PC-9 (cell line): ENCODE measurements at places on chromosomes 12 and 14.

DNA sequence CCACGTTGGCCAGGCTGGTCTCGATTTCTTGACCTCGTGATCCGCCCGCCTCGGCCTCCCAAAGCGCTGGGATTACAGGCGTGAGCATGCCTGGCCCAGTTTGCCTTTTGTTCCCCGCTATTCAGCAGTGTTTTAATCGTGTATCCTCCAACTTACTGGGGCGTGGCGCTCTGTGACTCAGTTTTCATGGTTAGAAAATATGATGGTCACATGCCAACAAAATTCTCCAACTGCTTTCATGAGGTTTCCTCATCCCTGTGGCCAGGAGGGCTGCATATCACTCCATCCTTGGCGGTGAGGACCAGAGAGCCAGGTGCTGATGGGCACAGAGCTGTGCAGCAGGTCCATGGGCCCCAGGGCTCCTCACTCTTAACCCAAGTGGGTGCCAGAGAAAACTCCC is 33.0 kb upstream of the PRMT8 start:
- no peak for DNase-seq

DNA sequence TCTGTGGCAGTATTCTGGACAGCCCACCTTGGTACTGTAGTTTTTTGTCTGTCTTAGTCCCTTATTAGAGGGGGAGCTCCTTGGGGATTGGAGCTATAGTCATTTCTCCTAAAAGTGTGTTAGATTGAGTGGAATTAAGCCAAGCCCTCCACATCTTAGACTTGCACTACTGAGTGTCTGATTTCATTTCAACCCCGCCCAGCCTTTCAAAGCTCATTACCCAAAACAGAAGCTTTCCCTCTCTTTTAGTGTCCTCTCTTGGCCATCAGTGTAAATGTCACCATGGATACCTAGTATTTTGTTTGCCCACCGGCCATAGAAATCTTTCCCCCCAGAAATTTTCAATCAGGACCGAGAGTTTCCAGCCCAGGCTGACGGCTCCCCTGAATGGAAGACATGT is 74.5 kb downstream of the LRRC74A start:
- no peak for DNase-seq

DNA sequence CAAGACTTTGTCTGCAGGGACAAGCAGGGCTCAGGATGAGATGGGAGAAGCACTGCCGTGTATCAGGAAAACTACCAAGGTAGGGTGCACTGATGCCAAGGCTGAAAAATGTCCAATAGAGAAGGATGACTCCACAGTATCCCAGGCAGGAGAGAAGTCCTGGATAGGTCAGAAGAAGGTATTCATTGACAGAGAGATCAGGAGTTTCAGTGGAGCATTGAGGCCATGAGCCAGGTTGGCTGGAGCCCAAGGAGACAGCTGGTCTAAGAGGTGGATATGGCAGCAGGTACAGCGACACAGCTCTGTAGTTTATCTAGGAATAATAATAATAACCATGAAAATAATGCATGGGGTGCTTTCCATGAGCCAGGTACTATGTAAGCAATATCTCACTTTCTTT is 180.9 kb downstream of the EXOC5 start:
- no peak for DNase-seq

GRCh38 chr14:34205799-34206198 is 254.9 kb upstream of the EGLN3 start:
- DNase-seq = no peak

DNA sequence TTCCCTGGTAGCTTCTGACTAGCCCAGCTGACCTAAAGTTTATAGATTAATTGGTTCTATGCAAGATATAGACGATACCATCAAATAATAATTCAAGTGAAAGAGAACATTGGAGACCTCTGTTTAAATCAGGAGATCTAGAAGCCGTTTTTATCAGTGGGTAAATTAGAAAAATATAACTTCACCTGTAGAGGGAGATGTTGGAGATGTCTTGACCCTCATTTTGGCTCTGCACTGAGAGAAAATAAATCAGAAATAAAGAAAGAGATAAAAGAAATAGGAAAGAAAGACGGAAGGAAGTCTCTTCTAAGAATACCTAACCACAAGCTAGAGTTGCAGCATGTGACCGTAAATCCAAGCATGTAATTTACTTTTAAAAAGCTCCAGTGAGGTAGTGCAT is 684.5 kb downstream of the C12orf50 start:
- no peak for DNase-seq

DNA sequence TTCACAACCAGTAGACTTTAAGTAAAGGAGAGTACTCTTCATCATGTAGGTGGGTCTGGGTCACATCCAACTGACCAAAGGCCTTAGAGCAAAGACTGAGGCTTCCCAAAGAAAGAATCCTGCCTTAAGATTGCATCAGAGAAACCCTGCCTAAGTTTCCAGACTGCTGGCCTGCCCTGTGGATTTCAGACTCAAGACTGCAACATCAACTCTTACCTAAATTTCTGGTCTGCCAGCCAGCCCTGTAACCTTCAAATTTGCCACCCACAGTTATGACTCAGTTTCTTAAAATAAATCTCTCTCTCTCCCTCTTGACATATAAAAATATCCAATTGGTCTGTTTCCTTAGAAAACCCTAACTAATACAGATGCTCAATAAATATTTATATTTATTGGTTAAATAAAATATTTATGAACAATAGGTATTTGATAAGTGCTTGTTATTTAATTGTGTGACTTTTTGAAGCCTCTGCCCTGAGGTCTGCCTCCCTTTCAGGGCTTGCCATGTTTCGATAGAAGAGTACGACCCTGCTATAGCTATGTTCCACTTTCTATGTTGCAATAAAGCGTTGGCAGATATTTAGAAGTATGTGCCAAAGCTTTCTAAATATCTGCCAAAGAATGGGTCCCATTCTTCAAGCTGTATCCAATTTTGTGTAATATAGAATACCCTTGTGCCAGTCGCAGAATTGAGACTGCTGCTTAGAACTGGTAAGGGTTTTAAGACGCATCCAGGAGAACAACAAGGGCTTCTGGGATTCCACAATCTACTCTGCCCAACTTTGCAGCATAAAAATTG is 65.7 kb downstream of the TMEM30B start:
- no peak for DNase-seq

DNA sequence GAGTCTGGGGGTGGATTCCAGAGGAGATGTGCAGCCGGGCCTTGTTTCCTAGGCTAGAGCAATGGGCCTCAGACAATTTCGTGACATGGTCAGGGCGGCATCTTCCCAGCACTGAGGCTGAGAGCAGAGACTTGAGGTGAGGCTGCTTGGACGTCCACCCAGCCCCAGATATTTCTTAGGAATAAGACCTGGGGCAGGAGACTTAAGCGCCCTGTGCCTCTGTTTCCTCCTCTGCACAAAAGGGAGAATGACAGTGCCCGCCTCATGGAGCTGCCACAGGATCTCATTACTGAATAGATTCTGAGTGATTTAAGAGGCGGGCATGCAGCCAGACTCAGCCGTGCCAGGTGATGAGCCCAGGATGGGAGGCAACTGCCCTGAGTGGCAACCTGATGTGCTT is 297.9 kb upstream of the SFSWAP start:
- no peak for DNase-seq

DNA sequence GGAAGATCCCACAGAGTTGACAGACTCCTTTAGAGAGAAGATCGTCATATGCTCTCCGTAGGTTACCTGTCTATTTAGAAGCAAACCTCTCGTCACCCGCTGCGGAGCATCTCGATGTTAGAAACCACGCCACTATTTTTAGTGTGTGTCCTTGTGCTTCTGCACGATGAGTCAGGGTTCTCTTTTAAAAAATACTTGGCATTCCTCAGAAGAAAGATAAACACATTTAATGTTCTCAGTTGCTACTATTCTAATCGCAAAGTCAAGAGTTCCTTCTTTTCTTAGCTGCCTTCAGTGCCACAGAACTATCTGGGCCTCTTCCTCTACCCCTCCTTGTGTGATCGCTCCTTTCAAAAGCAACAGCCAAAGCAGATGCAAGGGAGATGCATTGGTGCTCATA is 192.4 kb downstream of the PELI2 start:
- no peak for DNase-seq

DNA sequence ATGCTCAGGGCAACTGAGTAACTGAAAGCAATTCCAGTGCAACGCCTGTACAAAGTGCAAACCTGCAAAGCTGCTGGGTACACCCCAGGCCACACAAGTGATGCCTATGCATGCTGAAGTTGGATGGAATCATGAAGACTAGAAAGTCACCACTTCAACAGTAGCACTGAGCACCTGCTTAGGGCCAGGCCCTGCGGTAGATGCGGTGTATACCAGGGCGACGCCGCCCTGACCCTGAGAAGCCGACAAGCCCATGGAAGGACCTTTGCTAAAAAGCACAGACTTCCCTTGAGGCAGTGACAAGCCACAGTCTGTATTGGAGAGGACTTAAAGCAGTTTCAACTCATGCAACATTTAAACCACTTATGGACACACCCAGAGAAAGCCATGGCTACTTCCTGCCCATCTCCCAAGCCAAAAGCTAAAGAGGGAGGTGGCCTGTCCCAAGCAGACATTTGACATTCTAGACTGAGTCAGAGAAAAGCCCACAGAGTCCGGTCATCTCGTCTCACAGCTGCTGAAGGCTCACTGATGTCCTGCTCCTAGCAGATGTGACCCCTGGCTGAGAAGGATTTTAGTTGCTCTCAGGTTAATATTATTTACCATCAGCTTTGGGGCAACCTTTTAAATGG is 843.9 kb upstream of the TMEM132C start:
- no peak for DNase-seq

DNA sequence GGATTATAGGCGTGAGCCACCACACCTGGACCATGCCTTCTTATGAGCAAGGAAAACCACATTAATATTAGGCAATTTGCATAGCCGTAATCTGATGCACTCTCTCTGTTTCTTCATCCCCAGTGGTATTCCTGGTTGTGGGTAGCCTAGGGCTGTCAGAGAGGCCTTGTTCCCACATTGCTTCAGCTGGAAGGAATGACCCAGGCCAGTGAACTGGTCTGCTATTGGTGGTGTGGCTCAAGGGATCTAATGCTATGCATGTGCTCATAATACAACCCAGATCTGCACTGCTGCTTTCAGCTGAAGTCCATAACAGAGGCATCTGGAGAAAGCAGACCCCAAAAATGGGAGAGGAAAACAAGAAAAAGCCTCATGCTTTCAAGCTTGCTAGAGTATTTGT is 33.1 kb upstream of the G2E3 start:
- DNase-seq = no peak

GRCh38 chr14:101196795-101197590 is 293.5 kb upstream of the RTL1 start:
- no peak for DNase-seq

DNA sequence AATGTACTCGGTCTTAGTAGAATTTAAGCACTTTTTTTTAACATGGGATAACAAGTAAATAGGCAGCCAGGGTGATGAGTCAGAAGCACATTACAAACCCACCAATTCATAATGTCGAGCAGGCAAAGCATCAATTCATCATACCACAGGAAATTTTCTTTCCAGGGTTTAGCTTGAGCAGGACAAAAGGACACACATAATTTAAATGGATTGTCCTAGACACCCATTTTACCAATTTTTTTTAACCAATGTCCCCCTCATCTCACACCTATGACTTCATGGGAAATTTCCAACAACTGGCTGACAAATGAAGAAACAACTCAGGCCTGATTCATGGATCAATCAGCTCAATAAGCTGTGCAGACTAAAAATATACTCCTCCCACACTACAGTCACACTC is 58.8 kb upstream of the FOXG1 start:
- no peak for DNase-seq

DNA sequence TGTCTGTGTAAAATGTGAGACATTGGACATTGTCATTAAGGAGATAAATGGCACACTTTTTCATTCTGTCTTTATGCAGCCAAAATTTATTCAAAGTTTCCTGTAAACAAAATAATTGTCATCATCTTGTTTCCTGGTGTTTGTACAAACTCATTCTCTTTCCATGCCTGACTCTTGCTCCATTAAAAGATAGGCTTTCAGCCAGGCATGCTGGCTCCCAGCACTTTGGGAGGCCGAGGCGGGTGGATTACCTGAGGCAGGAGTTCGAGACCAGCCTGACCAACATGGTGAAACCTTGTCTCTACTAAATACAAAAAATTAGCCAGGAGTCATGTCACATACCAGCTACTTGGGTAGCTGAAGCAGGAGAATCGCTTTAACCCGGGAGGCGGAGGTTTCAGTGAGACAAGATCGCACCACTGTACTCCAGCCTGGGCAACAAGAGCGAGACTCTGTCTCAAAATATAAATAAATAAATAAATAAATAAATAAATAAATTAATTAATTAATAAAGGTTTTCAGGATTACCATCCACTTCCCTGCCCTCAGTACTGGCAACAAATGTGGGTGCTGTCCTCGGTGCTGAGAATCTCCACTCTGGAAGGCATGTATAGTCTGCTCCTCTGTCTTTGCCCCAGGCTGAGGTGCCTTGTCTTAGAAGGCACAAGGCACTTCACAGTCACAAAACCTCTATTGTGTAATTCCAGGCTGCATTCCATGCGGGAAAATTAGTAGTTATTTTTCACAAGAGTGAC is 83.2 kb downstream of the PAH start:
- no peak for DNase-seq
